ENCODE measurements at places on chromosomes 4 and X.
A peak's percentile ranks its signal among the peaks of the same experiment; 100 is the strongest.

- DNase-seq: no peak
Measured at GRCh38 chrX:75076429-75076828, 79.7 kb downstream of the ABCB7 start.

- no peak for DNase-seq
Measured at GRCh38 chr4:54359919-54360650, 131.0 kb downstream of the PDGFRA start.

DNA sequence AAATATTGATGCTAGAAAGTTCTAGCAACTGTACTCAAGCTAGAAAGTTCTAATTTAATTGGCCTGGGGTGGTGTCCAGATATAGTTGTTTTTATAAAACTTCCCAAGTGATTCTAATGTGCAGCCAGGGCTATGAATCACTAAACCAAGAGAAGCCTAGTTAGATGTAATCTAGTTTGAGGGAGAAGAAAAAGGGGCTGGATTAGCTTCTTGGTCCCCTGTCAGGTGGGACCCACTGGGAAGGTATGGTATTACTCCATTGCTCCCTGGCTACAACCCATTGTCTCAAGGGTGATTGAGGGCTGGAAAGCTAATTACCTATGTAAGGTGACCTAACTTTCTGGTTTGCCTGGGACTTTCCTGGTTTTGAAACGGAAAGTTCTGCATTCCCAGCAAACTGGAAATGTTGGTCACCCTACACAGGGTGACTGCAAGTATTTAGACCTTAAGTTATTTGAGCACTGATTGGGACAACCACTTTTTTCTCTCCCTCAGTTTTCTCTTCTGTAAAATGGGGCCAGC, 23.9 kb upstream of the MSN start:
- DNase-seq: no peak

DNA sequence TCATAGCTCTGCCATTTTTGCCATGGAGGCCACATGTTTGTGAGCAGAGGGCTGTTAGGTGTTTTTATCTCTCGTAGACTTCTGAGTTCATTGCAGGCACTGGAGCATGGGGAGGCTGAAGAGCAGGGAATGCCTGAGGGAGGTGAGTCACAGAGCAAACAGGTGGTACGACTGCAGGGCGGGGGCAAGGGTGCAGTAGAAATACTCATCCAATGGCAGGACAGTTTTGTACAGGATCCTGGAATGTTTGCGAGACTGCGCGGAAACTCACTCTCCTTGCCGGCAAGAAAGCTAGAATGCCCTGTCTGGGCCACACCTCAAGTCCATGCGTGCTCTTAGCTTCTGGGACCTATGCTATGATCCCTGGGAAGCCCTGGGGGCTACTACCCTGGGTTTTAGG, 20.0 kb upstream of the VCX2 start:
- peak; percentile 67 for DNase-seq

GRCh38 chr4:82708982-82709381, 89.6 kb downstream of the SCD5 start:
- DNase-seq: no peak
